ENCODE measurements at places on chromosomes 5 and 9.

GRCh38 chr9:105050296-105050695 lies 122.3 kb upstream of the ABCA1 start:
- DNase-seq: no peak

GRCh38 chr9:110131499-110131898 lies 76.5 kb downstream of the C9orf152 start:
- DNase-seq: peak; percentile 55

- no peak for DNase-seq
These were observed 4.5 kb downstream of the PSAT1 start for GRCh38 chr9:78301466-78301865.

DNA sequence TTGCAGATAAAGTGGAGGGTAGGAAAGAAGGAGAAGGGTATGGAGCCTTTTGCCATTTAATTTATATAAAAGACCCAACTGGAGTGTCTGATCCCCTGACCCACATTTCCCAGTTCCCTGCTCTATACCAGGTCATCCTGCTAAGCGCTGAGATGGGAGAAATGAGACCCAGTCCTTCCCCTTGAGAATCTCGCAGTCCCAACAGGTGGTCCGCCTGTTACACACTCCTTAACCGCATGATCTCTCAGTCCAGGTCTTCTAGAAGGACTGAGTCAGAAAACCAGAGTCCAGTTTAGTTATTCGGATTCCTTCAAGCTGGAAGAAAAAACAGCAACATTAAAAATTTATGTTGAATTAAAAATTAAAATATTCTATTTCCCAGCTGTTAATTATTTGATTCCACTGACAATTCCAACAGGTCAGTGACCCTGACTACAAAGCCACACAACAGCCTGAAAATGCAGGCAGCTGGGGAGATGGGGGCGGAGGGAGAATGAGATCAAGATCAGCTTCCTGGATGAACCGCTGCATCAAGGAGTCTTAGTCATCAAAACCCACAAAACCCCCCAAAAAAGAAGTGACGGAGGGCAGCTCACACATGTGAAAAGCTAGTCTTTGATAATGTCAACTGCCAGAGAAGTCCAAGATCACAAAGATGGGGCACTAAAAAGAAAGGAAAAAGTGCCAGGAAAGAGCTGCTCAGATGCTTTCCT lies 44.0 kb downstream of the GGTA1 start:
- DNase-seq: no peak

DNA sequence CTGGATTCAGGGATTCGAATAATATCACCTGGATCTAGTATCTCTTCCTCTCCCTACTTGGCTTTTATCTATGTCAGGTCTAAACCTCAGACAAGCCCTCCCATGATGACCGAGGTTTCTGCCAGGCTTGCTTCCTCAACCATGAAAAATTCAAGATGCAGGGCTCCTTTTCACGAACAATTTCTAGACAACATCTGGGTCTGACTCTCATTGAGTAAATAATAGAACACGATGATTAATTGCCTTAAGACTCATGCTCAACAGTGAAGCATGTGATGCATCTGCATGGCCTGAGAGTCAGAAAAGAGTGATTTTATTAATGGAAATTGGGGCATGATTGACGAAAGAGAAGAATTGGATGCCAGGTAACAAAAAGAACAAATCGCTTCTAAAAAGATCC lies 277.2 kb upstream of the ZNF608 start:
- no peak for DNase-seq

GRCh38 chr9:93480728-93481324 lies 27.4 kb upstream of the FAM120AOS start:
- DNase-seq: no peak

DNA sequence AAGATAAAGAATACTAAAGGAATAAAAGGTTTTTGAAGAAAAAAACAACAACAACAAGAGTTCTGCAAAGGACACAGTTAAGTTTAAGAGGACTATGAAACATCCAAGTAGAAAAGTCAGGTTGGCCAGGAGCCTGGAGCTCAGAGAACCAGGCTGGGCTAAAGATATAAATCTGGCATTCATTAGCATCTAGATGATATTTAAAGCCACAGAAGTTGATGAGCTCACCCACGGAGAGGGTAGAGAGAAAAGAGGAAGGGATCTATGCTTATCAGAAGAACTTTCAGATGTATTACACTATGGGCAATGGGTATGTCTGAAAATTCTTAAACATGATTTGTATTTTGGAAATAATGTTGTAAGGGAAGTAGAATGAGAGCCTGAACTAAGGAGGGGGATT lies 9.9 kb downstream of the MIER3 start:
- DNase-seq: no peak

- no peak for DNase-seq
These were observed 37.7 kb downstream of the TSSK1B start for GRCh38 chr5:113397046-113397445.

- DNase-seq: no peak
These were observed 53.1 kb upstream of the MPDZ start for GRCh38 chr9:13332571-13332970.

DNA sequence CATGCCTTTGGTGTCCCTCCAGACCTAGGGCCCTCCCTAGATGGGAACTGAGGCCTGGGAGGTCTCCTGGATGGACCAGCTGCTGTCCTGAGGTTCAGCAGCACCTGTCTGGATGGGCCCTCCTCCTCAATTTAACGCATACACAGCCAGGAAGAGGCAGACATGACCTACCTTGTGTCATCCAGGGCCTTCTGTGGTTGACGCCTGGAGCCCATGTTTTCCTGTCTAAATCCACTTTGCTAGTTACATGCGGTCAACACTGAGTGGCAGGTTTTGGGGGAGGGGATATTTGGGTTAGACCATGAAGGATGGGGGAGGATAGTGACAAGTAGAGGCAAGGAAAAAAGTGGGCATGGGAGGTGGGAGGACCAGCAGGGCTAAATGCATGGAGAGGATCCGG lies 3.1 kb upstream of the STC2 start:
- no peak for DNase-seq

GRCh38 chr5:114249823-114250222 lies 112.0 kb upstream of the KCNN2 start:
- no peak for DNase-seq

DNA sequence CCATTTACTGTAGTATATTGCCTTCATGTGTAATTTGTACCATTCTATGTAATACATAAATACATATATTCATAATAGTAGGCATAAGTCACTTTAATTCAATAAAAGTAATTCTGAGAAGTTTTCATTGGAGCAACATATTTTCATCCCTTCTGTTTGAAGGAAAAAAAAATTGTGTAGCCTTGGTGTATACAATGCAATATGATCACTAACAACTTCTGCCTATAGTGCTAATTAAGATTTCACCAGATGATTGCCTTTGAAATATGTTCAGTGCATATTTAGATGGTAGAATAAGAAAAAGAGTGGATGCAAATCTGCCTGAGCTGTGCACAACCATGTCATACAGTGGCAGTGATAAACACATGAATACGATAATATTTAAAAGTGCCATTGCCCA lies 996.8 kb downstream of the EFNA5 start:
- DNase-seq: no peak

DNA sequence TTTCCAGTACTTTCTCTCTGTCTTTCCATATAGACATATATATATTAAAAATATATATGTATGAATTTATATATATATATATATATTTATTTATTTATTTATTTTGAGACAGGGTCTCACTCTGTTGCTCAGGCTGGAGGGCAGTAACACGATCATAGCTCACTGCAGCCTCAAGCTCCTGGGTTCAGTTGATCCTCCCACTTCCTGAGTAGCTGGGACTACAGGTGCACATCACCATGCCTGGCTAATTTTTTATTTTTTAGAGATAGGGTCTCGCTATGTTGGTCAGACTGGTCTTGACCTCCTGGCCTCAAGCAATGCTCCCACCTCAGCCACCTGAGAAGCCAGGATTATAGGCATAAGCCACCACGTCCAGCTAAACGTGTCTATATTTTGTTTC lies 210.1 kb downstream of the CD180 start:
- no peak for DNase-seq

- DNase-seq: no peak
These were observed 46.2 kb upstream of the HAND1 start for GRCh38 chr5:154524181-154524580.

DNA sequence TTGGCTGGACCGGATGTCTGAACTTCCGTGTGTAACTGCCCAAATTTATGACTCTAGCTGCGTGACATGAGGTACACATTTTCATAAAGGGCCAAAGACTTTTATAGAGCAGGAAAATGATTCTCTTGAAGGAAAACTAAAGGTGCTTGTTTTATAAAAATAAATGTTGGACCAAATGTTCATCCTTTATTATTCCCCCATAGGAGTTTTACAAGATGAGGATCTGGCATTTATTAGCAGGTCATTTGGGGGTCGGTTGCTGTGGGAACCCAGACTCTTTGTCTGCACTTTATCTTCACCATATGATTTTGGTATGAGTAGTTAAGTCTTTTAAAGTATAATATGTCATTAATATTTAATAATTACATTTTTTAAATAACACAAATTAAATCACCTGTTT lies 571.2 kb downstream of the EFNA5 start:
- no peak for DNase-seq

- DNase-seq: no peak
These were observed 81.6 kb downstream of the PSD2 start for GRCh38 chr5:139877129-139877597.

GRCh38 chr5:117652036-117652957 lies 1077.7 kb upstream of the SEMA6A start:
- no peak for DNase-seq

DNA sequence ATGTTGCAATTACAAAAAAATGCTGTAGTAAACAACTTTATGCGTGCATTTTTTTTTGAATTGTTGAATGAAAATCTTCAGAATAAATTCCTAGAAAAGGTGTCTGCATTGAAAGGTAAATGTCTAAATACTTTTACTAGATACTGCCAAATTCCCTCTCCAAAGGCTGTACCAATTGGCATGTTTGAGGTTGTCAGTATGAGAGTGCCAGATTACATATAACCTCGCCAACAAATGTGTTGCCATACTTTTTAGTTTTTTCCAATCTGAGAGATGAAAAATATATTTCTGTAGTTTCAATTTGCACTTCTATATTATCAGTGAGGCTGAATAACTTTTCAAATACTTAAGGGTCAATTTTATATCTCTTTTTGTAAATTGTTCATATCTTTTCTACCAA lies 261.5 kb upstream of the TARS1 start:
- no peak for DNase-seq

All from SW 1271 (cell line).